Right forelimb (tissue), 1 donor: ENCODE measurements at places on chromosomes 12 and 14.

- no peak for DNase-seq
Observed at GRCh38 chr12:118398940-118399339, 22.6 kb downstream of the SUDS3 start.

DNA sequence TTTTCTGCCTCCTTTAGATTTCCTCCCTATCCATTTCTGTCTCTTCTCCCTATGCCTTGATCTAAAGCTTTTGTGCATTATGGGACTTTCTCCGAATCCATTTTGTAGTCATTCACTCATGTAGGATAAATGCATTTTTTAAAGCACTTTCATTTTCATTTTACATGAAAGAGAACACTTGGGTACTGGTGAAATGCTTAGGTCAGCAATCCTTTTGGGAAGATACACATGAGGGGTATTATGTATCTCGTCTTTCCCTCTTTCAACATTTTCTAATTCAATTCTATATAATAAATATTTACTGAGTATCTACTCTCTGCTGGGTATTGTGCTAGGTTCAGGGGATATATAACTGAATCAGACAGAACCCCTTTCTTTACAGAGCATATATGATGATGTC lies 577.6 kb downstream of the NRXN3 start:
- no peak for DNase-seq

- DNase-seq = no peak
Observed at GRCh38 chr14:65024957-65025356, 38.3 kb downstream of the FNTB start.

DNA sequence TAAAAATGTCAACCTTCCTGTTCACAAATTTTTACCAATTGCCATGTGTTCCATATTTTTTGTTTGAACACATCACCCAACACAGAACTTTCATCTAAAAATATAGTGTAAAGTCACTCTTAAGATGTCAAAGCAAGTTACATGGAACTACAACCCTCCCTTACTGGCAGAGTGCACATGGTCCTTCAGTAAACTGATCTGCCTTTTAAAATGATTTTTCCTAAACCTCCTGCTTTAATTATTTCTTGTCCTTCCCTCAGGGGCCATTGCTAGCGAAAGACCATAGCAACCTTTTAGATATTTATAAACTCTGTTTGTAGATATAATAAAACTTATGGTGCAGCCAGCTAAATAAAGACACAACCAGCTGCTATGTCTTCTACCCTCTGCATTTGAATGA lies 255.2 kb upstream of the FAR2 start:
- no peak for DNase-seq

DNA sequence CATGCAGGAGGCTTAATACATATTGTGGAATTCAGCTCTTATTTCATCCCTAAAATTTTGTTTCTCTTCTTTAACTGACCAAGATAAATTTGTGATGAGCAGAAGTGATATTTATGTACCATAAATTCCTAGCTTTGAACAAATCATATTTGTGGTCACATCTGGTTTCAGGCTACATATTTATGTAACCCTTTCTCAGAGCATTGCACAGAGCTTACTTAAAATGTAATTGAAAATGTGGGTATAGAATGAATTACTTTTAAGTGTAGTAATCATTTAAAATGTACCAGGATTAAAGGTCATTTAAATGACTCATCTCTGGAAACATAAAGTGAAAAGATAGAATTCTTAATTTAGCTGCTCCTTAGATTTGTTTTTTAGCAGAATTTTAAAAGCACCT lies 129.9 kb upstream of the FRMD6 start:
- DNase-seq = no peak

DNA sequence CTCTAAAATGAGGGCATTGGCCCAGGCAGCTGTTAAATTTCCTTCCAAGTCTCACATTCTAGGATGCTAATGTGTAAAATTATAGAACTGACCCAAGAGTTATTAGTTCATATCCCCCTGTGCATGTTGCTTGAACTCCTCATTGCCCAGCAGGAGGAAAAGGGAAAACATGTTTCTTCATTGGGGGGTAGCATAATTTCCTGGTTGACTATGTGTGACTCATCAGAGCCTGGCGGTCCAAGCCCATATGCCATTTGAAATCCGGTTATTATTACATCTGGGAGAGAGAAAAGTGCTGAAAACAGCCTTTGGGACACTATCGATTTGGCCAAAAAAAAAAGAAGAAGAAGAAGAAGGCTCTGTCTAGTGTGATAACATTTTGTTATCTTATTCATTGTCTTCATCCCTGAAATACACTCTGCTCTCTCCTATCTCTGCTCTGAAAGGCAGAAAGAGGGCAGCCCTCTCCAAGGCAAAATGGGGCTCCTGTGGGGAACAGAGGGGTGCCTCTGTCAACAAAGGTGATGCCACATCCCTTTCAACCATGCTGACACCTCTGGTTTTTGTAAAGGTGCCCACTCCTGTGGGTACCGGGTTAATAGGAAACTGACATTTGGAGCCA lies 114.2 kb downstream of the DAD1 start:
- no peak for DNase-seq

DNA sequence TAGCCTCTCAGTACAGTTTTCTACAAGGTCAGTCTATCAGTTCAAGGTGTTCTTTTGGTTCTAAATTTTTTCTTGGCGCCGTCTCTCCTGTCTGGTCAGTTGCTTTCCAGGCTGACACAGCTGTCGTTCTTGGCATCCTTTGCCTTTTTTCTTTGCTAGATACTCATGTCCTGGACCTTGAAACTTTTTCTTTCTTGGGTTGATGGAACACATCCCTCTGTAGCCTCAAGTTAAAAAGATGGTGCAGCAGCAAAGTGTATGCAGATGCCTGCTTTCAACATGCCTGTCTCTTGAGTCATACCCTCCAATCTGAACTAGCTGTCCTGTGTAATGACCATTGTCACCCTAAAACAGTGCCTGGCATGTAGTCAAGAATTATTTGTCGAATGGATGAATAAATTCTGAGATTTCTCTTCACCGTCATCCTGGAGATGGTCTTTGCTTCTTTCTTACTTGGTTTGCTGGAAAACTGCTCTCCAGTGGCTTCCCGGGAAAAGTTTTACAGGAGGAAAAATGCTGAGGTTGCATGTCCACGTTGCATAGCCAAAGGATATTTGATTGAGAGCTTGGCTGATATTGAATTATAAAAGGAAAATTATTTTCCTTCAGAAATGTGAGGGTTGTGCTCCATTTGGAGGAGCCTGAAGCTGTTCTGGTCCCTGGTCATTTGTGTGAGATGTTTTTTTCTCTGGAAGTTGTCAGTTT lies 4.6 kb downstream of the NYNRIN start:
- DNase-seq = no peak

- no peak for DNase-seq
Observed at GRCh38 chr14:29144621-29145020, 378.0 kb downstream of the FOXG1 start.
